Hippocampal formation (tissue), 2 donors: ENCODE measurements at places on chromosomes 4 and X.

GRCh38 chr4:102734116-102734515 is 26.7 kb downstream of the MANBA start:
- no peak for DNase-seq

GRCh38 chr4:66048861-66049260 is 378.6 kb upstream of the EPHA5 start:
- DNase-seq = no peak

DNA sequence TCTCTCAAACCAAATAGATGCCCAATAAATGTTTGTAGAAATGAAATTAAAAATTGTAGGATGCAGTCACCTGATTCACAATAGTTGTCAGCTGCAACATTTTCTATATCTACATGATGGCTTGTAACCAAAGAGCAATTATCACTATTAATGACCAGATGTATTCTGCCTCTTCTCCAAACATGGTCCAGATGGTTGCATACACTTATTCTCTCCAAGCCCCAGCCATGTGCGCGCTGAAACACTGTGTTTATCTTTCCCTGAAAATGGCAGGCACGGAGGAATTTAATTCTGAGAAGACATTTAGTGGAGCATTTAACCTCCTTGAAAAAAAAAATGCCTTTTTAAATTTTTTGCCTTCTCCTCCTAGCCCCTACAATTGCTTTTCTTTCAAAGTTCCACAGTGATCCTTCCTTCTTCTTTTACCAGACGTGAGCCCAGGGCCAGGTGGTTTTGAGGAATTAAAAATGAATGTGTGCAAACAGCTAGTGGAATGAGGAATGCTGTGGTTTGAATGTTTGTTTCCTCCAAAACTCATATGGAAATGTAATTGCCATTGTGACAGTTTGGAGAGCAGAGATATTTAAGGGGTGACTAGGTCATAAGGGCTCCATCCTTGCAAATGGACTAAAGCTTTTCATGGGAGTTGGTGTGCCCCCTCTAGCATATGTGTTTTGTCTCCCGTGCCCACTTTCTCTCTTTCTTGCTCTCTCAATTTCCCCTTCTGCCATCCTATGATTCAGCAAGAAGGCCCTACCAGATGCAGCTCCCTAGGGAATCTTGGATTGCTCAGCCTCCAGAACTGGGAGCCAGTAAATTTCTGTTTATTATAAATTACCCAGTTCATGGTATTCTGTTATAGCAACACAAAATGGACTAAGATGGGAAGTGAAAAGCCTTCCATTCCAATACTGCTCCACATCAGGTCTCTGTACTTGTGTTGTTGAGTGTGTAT is 136.0 kb downstream of the GABRB1 start:
- no peak for DNase-seq

DNA sequence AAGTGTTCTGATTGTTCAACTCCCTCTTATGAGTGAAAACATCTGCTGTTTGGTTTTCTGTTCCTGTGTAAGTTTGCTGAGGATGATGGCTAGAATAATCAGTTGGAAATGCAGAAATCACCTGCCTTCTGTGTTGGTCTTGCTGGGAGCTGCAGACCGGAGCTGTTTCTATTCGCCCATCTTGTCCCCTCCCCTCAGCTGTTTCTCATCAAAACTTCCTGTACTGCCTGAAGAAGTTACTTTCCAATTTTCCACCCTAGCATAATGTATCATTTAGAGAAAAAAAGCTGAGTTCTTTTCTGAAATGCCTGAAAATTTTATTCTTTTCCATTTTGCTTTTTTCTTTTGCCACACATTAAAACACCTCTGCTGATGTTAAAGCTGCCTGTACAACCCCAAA is 167.6 kb downstream of the TEX13A start:
- DNase-seq = no peak

GRCh38 chr4:76017056-76017686 is 6.1 kb downstream of the CXCL10 start:
- no peak for DNase-seq

GRCh38 chr4:123997776-123998449 is 601.3 kb downstream of the SPRY1 start:
- no peak for DNase-seq

DNA sequence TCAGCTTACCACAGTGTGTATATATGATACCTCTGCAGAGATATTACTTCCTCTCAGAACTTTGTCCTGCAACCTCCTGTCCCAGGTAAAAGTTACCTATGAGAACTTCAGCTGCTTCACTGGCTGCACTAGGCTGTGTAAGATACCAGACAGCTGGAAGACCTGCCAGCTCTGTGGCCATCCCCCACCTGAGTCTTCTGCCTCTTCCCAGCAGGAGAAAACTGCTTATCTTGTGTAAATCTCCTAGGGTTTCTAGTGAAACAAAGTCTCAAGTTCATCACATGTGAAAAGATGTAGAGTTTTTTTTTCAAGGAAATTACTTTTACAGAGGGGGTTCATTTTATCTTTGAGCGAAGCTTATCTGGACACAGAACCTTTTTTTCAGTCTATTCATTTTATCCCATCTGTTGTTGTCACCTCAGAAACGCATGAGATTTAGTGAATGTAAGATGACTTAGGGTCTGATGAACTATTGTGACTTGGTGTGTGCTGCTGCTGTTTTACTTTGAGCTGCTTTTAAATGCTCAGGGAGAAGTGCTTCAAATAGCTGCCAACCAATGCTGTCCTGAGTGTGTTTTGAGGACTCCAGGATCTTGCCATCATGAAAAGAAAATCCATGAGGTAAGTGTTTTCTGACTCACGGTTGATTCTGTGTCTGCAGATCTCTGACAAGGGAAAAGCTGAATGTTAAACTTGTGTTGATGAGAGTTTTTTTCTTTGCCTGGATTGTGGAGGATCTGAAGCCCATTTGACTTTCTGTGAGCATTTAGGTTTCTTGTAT is 187.8 kb downstream of the FRAS1 start:
- no peak for DNase-seq

GRCh38 chr4:82785611-82786400 is 12.8 kb downstream of the SCD5 start:
- no peak for DNase-seq

DNA sequence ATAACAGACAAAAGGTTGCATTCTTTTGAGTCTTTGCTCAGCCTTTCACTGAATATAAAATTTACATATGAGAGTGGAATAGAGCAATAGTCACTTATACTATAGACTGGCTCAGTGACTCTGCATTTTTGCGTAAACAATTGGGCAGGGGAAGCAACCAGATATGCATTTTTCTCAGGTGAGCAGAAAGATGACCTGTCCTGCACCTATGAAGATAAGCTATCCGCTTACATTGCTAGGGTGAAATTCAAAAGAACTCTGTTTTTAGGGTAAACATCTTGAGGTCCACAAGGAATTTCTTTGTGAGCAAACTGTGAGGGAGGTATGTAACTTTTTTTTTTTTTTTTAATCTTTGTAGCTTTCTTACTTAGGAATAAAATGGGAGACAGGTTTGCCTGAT is 602.4 kb upstream of the PRKX start:
- no peak for DNase-seq

DNA sequence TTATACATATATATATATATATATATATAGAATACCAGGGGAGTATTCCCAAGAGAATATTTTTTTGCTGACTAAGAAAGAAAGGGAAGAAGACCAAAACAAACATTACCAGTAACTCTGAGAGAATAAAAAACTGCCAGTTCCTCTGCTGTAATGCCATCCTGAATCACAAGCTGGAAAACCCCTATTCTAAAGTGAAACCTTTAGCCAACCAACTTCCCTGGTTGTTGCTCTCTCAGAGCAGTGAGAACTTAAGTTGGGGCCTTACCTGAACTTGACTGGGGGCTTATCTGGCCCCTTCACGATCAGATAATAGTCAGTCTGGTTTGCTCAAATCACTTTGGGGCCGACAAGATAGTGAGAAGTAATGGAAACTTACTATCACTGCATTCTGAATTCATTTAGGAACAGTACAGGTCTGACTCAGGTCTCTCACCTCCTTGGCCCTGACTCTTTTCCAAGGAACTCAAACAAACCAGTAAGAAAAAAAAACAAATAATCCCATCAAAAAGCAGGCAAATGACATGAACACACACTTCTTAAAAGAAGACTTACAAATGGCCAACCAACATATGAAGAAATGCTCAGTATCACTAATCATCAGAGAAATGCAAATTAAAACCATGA is 62.5 kb downstream of the CD40LG start:
- DNase-seq = no peak

DNA sequence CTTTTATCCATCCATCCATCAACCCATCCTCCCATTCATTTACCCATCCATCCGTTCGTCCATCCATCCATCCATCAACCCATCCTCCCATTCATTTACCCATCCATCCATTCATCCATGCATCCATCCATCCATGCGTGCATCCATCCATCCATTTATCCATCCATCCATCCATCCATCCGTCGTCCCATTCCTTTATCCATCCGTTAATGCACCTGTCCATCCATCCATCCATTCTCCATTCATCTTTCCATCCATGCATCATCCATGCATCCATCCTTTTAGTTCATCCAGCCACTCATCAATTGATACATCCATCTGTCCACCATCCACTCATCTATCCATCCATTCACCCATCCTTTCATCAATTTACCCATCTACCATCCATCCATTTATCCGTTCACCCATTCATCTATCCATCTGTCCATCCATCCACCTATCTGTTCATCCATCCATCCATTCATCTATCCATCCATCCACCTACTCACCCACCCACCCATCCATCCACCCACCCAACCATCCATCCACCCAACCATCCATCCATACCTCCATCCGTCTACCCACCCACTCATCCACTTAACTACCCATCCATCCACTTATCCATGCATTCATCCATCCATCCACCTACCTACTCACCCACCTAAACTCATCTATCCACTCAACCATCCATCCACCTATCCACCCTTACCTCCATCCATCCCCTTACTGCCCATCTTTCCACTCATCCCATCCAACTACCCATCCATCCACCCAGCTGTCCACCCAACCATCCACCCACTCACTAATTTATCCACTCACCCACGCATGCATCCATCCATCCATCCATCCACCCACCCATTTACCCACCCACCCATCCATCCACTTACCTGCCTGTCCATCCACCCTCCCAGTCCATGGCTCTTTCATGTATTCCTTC is 9.6 kb downstream of the CD99 start:
- no peak for DNase-seq

DNA sequence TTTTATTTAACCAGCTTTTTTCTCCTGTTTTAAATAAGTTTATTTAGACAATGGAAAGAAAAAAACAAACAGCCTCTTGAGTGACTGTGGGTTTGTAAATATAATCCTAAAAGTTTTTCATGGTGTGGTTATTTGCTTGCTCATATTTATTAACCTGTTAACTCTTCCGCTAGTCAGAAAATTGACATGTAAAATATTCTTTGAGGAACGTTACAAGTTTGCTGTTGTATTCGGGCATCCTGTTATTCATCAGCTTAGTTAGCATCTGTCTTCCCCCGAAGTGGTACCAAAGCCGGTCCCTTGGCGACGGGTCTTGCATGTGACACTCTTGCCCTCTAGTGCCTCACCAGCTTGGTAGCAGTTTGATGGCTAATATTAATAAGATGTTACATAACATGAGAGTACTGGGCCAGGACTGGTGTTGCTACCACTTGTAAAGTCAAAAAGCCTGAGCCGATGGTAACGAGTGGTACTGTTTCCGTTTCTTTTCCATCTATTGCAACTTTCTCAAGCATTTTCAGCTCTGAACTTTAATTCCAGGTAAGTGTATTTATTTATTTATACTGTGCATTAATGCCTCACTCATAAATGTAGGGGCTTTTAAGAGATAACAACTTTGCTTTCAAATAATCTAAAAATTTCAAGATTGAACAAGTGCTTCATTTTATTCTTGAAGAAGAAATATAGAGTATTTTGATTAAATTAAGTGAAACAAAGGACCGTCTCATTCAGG is at the start of gene NDST3:
Gene NDST3 (plus strand): TSS at position 434 of the 733 bp plus-strand sequence. CDS start 19,425 bp downstream, outside the sequence.
- DNase-seq = peak; percentile 90

- no peak for DNase-seq
Observed at GRCh38 chr4:2863649-2864048, 20.0 kb downstream of the ADD1 start.

DNA sequence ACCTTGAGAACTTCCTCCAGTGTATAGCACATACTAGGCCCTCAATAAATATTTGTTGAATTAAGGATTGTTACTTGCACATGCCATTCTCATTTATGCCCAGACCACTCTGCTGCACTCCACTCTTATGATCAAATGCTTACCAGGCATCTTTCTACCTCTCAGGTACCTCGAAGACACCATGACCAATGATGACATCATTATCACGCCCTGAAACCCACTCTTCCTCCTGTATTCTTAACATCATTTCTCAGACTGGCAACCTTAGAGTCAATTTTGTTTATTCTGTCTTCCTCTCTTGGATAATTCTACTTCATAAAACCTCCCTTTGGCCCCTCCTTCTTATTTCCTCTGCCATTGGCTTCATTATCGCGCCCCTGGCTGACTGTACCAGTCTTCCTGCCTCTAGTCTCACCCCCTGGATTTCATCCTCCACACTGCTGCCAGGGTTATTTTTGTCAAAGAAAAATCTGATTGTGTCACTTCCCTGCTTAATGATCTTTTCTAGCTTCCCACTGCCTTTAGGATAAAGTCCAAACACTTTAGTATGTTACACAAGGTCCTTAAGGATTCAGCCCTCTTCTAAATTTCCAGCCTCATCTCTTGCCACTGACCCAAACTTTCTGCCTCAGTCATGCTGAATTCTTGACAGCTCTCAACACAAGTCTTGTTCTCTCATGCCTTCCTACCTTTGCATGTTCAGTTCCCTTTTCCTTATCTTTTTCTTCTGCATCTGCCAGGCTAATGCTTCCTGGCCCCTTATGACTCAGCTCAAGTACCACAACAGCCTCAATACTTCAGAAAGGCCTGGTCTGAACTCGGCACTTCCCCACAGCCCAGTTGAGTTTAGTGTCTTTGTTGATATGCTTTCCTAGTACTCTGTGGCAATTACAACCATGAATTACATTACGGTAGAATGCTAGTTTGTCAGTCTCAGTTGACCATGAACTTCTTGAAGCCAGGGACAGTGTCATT is 45.8 kb downstream of the HDAC8 start:
- DNase-seq = no peak
